ENCODE measurements at places on chromosomes 2 and 18.

- no peak for DNase-seq
Measured at GRCh38 chr18:80249217-80250093, 2.1 kb upstream of the PARD6G start.

- DNase-seq = no peak
Measured at GRCh38 chr2:31271851-31272267, 37.9 kb downstream of the EHD3 start.

GRCh38 chr2:212921061-212921460 lies 230.4 kb downstream of the IKZF2 start:
- DNase-seq = no peak

GRCh38 chr2:167784084-167784425 lies 463.3 kb downstream of the STK39 start:
- DNase-seq = no peak

GRCh38 chr2:20476950-20477349 lies 30.1 kb downstream of the RHOB start:
- no peak for DNase-seq

GRCh38 chr18:9984080-9984479 lies 70.3 kb downstream of the VAPA start:
- DNase-seq = no peak

DNA sequence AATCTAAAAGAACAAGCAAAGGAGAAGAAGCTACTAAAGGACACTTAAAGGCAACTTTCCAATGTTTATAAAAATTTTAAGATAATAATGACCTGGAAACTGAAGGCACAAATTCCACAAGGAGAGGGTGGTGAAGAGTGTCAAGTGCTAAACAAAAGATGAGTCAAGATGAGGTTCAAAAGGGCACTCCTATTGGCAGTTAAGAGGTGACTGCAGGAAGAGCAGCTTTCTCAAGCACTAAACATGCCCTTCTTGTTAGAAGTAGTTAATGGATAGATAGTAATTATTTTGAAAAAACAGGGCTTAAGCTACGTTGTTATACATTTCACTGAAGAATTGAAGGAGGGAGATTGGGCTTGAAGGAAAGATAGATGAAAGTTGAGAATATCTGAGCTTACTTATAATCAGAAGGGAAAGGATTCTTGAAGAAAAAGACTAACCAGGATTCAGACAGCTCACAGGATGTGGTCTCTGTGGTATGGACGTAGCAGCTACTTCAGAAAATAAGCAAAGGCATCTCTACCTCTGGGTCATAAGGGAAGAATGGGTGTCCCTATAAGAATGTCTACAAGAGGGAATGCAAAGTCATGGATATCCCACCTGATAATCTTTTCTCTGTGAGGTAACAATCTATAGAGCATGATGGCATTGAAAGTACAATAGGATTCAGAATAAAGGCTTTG lies 454.7 kb upstream of the SLC39A10 start:
- DNase-seq = no peak

DNA sequence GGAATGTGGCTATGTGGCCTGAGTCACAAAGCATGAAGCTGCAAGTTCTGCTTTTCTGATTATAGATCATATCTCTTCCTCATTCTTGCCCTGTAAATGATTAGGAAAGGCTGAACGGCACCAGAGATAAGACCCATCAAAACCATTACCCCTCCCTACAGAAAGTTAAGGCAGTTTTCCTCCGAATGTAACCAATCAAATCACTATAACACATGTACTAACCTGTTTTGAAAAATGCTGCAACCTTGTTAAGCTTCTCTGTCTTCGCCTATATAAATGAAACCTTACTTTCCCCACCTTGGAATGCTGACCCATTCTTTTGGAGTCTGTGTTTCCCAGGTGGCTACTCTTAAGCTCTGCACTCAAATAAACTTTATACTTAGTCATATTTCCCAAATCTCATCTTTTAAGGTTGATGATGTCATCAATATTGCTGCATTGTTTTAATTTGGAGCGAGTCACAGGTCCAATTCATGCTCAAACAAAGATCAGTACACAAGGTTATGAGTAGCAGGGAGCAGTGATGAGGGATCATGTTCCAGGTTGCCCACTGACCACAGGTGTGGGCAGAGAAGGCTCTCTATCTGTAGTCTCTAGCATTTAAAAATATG lies 662.3 kb downstream of the IRS1 start:
- no peak for DNase-seq

DNA sequence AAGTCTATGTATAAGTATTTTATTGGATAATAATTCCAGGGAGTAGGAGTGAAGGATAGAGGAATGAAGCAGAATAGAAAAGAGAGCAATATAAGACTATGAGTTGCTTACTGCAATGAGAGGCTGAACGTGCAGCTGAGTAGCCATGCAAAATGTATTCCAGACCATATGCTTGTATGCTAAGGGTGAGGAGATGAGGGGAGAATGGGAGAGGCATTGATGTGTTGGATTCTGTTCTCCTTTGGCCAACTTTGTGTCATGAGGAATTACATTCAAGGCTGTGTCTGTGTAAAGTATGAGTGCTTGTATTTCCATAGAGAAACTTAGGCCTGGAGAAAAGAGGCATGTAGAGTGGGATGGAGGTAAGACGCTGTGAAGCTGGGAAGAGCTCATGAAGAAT lies 301.8 kb downstream of the ARL6IP6 start:
- no peak for DNase-seq

DNA sequence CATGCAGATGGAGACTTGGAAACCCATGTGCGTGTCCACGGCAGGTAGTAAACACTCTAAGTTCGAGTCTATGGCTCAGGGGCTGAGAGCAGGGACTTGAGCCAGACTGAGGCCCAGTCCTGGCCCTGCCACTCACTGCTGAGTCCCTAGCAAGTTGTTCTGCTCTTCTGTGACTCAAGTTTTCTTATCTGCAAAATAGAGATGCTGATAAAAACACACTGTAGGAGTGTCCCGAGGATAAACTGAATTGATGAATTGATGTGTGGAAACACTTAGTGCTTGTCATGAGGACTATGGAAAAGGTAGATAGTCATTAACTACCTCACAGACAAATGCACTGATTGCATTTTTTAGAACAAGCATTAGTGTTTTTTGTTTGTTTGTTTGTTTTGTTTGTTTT lies 73.2 kb downstream of the BOLA3 start:
- DNase-seq = no peak

GRCh38 chr2:201960305-201960704 lies 73.3 kb upstream of the FZD7 start:
- no peak for DNase-seq

GRCh38 chr2:228681426-228681825 lies 499.9 kb upstream of the SPHKAP start:
- no peak for DNase-seq

DNA sequence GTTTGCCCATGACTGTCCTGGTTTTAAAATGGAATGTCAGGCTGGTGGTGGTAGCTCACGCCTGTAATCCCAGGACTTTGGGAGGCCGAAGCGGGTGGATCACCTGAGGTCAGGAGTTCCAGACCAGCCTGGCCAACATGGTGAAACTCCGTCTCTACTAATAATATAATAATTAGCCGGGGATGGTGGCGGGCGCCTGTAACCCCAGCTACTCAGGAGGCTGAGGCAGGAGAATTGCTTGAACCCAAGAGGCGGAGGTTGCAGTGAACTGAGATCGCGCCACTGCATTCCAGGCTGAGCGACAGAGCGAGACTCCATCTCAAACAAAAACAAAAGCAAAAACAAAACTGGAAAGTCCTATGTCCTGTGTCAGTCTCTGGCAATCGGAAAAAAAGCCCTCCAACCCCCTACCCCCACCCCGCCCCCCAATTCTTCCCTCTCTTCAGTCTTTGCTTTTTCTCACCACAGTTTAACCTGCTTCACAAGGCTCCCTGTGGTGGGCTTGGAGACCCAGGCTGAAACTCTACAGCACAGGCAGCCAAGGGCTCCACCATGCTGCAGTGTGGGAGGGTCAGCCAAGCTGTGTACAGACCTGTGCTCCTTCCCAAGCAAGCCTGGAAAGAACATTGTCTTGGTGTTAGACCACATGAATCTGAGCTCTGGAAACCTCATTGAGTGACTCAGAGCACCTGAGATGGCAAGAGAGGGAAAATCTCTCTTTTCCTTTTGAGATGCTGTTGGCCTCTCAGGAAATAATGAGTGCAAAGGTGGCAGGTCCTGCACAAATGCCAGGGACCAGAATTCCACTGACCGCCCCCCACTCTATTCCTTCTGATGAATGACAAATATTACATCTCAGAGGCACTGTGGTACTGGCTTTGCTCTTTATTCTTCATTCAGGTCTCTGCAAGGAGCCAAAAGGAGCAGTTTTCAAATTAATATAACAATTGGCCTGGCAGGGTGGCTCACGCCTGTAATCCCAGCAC lies 16.7 kb downstream of the MYCN start:
- DNase-seq = no peak

- no peak for DNase-seq
Measured at GRCh38 chr18:10798727-10799550, 273.1 kb downstream of the NAPG start.

- no peak for DNase-seq
Measured at GRCh38 chr2:46132996-46133395, 164.2 kb upstream of the EPAS1 start.

DNA sequence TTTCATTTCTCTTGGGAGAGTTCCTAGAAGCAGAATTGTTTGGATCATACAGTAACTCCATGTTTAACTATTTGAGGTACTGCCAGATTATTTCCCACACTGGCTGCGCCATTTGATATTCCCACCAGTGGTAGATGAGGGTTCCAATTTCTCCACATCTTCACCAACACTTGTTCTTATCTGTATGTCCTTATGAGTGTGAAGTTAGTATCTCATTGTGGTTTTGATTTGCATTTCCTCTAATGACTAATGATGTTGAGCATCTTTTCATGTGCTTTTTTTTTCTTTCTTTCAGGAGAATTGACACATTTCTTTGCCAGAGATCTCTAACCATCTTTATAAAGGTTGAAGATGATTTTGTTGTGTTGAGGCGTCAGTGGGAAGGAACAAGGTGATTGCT lies 4.1 kb upstream of the MGAT5 start:
- DNase-seq = no peak

- DNase-seq = no peak
Measured at GRCh38 chr2:191864628-191865374, 17.9 kb upstream of the CAVIN2 start.

DNA sequence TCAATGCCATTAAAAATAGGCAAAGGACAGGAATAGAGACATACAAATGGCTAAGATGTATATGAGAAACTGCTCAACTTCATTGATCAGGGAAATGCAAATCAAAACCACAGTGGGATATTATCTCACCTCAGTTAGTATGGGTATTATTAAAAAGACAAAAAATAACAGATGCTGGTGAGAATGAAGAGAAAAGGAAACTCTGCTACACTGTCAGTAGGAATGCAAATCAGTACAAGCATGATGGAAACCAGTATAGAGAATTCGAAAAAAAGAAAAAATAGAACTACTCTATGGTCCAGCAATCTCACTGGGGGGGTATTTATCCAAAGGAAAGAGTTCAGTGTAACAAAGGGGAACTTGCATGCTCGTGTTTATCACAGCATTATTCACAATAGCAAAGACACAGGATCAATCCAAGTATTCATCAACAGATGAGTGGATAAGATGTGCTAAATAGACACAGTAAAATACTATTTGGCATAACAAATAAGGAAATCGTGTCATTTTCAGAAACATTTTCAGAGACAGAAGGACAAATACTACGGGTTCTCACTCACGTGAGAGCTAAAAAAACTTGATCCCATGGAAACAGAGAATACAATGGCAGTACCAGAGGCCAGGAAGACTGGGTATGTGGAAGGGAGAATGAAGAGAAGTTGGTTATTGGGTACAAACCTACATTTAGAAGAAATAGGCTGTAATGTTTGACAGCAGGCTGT lies 60.6 kb downstream of the CCDC74A start:
- DNase-seq = no peak

- no peak for DNase-seq
Measured at GRCh38 chr2:61421611-61422010, 49.3 kb downstream of the USP34 start.

- no peak for DNase-seq
Measured at GRCh38 chr2:75222527-75222926, 23.2 kb upstream of the TACR1 start.

- DNase-seq = no peak
Measured at GRCh38 chr18:22378672-22379282, 38.9 kb downstream of the CTAGE1 start.

DNA sequence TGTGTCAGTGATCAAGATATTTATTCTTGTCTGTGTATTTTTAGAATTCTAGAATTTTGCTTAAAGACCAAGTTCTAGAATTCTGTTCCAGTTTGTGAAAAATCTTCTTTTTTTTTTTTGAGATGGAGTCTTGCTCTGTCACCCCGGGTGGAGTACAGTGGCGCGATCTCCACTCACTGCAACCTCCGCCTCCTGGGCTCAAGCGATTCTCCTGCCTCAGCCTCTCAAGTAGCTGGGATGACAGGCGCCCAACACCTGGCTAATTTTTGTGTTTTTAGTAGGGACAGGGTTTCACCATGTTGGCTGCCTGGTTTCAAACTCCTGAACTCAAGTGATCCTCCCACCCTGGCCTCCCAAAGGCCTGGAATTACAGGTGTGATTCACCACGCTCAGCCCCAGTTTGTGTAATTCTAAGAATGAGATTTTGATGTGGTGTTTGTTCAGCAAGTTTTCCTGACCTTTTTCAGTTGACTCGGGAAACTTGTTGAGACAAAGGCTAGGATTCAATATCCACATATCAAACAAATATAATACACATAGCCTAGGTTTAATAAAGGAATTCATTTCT lies 3.6 kb downstream of the EIF5B start:
- DNase-seq = no peak

GRCh38 chr2:206846331-206846730 lies 80.9 kb downstream of the FASTKD2 start:
- no peak for DNase-seq

Data from stimulated activated CD4-positive, alpha-beta T cell treated with anti-CD3 and anti-CD28 coated beads, Interleukin-2, amount 100 ng/mL, for 24 hours (primary cell).